Naive thymus-derived CD4-positive, alpha-beta T cell (primary cell): ENCODE measurements at places on chromosomes 12 and 14.

- no peak for DNase-seq
Observed at GRCh38 chr14:104023325-104024055, 62.0 kb upstream of the ASPG start.

GRCh38 chr14:73246387-73247150, 9.3 kb downstream of the PAPLN start:
- no peak for DNase-seq

DNA sequence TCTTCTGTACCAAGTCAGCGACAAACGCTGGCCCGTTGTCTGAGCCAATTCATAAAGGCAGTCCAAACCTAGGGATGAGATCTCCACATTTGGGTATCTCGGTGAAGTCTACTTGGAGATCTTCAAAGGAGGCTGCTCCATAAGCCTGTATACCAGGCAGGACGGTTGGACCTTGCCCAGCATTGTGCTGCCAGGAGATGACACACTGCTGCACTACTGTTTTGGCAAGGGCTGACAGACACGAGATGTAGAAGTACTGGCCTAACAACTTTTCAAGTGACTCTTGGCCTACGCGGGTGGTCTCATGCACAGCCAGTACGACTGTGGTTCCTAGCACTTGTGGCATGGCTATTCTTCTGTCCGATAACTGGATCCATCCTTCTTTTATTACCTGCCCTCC, 135.3 kb downstream of the SLC38A6 start:
- no peak for DNase-seq

GRCh38 chr14:68791902-68792677, 777 bp downstream of the ZFP36L1 start:
- no peak for DNase-seq

DNA sequence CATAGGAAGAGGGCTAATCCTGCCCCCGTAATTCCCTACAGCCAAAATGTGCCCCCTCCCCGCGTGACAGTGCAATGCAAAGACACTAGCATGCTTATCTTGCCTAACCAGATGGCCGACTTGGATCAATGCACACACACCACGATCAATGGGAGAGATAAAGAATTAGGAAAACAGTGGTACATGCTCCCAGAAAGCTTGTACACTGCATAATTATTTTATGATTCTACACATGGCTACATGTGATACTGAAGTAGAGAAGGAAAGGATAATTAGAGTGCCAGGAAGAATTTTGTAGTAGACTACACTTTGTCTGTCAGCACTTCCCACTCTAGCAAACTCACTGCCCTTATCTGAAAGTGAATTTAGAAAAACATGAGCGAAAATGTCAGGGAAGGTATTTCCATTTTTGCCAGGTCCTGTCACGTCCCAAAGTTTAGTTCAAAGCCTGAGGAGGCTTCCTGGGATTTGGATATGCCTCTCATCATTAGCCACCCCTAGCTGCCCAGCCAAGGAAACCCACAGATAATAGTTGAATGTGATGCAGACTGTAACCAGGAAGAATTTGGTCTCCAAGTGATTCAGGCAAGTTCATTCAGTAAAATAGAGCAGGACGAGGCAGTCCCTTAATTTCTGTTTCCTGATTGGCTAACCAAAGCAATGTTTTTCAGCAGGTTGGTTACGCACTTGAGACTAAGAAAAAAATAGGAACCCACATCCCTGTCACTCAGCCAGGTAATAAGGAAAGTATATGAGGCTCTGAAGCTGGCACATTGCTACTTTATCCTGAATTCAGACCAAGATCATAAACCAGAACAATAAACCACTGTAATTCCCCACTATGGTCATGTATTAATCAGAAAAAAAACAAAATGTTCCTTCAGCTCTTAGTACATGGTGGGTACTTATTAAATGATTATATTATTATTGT, 199.6 kb upstream of the OTX2 start:
- DNase-seq: no peak

- DNase-seq: no peak
Observed at GRCh38 chr12:33586576-33586975, 147.0 kb upstream of the SYT10 start.

DNA sequence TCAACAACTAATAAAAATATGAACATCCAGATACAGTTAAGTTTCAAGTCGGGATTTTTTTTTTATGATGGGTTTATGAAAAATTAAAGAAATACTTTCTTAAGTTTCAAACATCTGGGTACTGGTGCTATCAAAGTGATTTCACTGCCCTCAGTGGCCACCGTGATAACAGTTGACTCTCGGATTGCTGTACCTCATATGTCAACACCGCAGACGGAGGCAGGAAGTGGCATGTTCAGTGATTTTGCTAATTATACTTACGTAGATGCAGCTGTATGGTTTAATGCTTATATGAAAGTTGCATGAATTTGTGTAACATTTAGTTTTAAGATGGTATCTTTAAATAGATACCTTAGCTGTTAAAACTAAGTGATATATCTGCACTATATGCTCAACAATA, 20.8 kb upstream of the FBLN5 start:
- no peak for DNase-seq

- no peak for DNase-seq
Observed at GRCh38 chr12:1422604-1423315, 171.6 kb downstream of the FBXL14 start.

DNA sequence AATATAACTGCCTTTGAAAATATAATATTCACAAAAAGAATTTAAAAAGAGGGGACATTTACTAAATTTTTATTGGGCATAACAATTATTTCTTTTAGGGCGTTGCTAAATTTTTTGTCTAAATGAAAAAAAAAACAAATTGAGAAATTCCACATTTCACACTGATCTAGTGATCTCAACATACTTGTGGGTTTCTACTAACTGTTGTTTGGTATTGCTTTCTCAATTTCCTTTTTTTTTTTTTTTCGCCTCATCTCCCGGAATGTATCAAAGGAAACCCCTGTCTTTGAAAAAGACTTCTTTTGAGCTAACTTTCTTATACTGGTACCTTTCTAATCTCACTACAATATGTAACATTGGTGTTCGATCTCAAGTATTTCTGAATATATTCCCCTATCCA, at the start of gene CLEC4D:
CLEC4D (plus strand) TSS at position 248 of the 400 bp plus-strand sequence. CDS start 230 bp downstream, outside the sequence.
- DNase-seq: no peak

DNA sequence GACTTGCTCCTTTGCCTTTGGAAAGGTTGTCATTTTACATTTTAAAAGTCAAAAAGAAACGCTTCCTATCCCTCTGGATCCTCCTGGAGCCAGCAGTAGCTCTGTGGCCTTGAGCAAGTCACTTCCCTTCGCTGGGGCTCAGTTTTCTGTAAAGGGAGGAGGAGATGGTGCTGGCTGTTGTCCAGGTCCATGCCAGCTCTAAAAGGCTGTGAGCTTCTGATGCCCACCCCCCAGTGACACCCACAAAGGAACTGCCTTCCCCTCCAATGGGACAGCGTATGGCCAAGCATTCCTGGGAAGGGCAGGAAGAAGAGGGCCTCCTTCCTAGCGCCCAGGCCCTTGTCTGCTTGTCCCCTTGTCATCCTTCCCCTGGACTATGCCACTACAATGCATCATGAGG, 81.5 kb downstream of the NTF3 start:
- no peak for DNase-seq

GRCh38 chr12:100716945-100717732, 77.4 kb upstream of the ANO4 start:
- DNase-seq: no peak

DNA sequence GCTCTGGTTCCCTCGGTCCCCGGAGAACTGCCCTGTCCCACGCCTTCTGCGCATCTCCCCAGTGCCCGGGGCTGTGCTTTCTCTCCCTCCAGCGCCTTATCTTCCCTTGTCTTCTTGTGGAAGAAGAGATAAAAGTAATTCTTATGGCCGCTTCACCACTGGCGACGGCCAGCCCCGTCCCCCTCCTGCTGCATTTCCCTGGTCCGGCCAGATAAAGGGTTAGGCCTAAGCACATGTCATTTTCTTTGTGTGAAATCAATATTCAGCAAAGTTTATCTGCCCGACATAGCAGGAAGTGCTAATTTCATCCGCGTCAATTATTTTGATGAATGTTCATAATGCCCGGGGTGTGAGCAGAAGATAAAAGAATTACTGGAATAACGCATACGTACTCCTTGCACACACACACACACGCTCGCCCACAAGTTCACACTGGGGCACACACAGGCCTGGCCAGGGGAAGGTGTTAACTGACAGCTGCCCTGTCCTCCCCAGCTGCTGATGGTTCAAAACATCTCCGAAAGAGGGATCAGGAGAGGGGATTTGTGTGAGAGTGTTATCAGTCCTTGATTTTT, 177.7 kb upstream of the LHX5 start:
- no peak for DNase-seq

GRCh38 chr14:90562652-90563051, 165.8 kb downstream of the CALM1 start:
- no peak for DNase-seq

DNA sequence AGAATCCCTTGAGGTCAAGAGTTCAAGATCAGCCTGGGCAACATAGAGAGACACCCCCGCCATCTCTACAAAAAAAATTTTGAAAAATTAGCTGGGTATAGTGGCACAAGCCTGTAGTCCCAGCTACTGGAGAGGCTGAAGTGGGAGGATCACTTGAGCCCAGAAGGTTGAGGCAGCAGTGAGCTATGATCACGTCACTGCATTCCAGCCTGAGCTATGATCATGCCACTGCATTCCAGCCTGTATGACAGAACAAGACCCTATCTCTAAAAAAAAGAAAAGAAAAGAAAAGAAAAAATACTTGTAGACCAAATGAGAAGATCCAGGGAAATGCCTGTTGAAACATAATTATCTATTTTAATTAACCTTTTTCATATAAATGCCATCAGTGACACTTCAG, 93.8 kb upstream of the MDM1 start:
- DNase-seq: no peak

GRCh38 chr12:122354958-122355641, 67.4 kb downstream of the CLIP1 start:
- no peak for DNase-seq

GRCh38 chr14:71139294-71139946, 232.2 kb downstream of the PCNX1 start:
- DNase-seq: no peak

DNA sequence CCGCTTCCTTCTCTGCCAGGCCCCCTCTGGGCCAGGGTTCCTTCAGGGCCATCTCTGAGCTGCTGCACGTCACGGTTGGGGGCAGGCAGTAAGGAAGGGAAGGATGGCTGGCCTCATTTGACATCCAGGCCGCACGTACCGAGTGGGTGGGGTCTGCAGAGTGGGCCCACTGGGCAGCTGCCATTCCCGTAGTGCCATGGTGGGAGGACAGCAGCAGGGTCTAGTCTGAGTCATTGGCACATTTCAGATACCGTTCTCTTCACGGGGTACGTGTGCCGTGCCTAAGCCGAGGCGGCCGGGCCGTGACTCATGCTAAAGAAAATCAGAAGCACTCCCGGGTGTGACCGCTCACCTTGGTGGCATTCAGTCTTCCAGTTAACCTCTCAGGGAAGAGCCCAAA, 43.9 kb downstream of the IL31 start:
- DNase-seq: no peak

DNA sequence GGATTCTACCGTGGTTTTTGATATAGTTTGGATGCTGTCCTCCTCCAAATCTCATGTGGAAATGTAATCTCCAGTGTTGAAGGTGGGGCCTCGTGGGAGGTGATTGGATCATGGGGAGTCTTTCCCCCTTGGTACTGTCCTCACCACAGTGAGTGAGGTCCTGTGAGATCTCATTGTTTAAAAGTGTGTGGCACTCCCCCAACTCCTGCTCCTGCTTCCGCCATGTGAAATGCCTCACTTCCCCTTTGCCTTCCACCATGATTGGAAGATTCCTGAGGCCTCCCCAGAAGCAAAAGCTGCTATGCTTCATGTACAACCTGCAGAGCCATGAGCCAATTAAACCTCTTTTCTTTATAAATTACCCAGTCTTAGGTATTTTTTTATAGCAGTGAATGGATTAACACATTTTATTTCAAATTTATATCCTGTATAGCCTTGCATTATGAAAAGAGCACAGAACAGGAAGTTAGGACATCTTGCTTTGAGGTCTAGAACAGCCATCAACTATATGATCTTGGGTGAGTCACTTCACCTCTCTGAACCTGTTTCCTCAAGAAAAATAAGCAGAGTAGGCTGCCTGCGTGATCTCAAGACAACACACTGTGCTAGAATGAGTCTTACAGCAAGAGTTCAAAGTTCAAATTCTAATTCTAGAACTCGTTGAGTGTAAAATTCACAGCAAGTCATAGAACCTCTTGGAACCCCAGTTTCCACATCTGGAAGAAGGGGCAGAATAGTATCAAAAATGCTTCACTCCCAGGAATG, 160.9 kb upstream of the EEA1 start:
- DNase-seq: no peak

GRCh38 chr12:94614288-94614721, 36.1 kb downstream of the TMCC3 start:
- no peak for DNase-seq

DNA sequence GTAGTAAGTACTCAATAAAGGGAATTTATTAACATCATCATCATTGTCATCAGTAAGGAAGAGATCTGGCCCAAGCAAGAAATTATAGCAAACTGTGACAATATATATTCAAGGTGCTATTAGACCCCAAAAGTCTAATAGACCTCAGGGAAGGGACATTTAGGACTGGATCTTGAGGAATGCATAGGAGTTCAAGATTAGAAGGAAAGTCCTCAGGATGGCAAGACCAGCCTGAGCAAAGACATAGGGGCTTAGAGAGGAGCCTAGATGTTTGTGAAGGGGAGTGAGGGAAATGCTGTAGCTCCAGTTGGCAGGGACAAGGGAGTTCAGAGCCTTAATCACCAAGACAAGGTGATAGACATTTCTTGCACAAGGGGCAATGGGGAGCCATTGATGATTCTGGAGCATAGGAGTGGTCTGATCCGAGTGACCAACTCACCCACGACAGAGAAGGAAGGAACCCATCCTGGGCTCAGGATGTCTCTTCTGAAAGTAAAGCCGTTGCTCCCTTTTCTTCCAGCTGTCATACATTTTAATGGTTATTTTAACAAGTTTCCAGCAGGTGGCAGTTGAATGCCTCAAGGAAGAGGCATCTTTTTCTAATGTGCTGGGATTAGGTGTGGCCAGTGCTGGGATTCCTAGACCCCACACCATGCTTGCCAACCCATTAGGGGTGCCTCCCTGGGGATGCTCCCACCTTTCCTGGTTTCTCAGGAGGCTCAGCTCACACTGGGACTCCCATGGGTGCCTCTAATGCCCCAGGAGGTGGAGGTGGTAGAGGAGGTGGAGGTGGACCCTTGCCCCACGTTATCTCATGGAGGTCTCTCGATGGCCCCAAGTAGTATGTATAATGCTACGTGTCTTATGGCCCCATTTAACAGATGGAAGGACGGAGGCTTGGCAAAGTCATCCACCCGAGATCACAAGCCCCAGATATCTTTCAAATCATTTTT, 37.8 kb downstream of the PHETA1 start:
- no peak for DNase-seq

GRCh38 chr14:35963209-35963608, 137.1 kb downstream of the BRMS1L start:
- no peak for DNase-seq
